ENCODE measurements at places on chromosomes 7 and 10. TPM values are rescaled to one million over a fixed set of nuclear protein-coding genes. Genes with fewer than 3 reads are reported as not detected.

GRCh38 chr7:128164061-128164954, 76.8 kb upstream of the LEP start:
- H3K4me3 ChIP-seq: no peak overlapping the region
- H3K27ac ChIP-seq: no peak overlapping the region
- peaks cover 10% of the 10 kb centered on the region for H3K4me1 ChIP-seq
- no peaks in the 10 kb centered on the region for H3K36me3 ChIP-seq
- peak; percentile 86 for DNase-seq

SNCG gene
- total RNA-seq: 10.6 TPM

GRCh38 chr7:128737867-128738385, 1.2 kb upstream of the CALU start:
- peak; percentile 85 for DNase-seq
- peaks cover 5% of the 10 kb centered on the region for H3K4me1 ChIP-seq
- peaks cover 5% of the 10 kb centered on the region for H3K27me3 ChIP-seq
- no peak overlapping the region for H3K4me3 ChIP-seq

ZNF775 gene
- 1.4 TPM for total RNA-seq
